ENCODE measurements at places on chromosomes 7 and 10. TPM values are rescaled to one million over a fixed set of nuclear protein-coding genes. Genes with fewer than 3 reads are reported as not detected.

Gene GPR26
- total RNA-seq = not detected

Gene HOXA2
- total RNA-seq = not detected

Gene ASB10
- total RNA-seq = not detected

Gene UCMA
- total RNA-seq = not detected

Gene RASA4
- total RNA-seq = 67.5 TPM

Gene VGF
- total RNA-seq = not detected

Gene AKR1C3
- 7.4 TPM for total RNA-seq

Gene WASHC2C
- total RNA-seq = 68.1 TPM

Gene PRR15
- not detected for total RNA-seq

Gene CCL24
- not detected for total RNA-seq

Gene NACAD
- total RNA-seq = 0.07 TPM

Gene CCDC7
- 73.6 TPM for total RNA-seq

Gene ABCC2
- total RNA-seq = 3.6 TPM

Data from CD4-positive, CD25-positive, alpha-beta regulatory T cell (primary cell).